HT1080 (cell line): ENCODE measurements at places on chromosomes 13 and 19. TPM values are rescaled to one million over a fixed set of nuclear protein-coding genes. Genes with fewer than 3 reads are reported as not detected.

The ZSCAN5C gene
- not detected in 2 replicates for total RNA-seq

The ETV2 gene
- total RNA-seq = 0.50 and 2.5 TPM in 2 replicates

The ZSWIM9 gene
- total RNA-seq = 1.7 and 1.8 TPM in 2 replicates

The GZMM gene
- not detected in 2 replicates for total RNA-seq

The ZNF497 gene
- 0.67 and 2.1 TPM in 2 replicates for total RNA-seq

The VMAC gene
- 0.90 and 1.3 TPM in 2 replicates for total RNA-seq

The IGFL1 gene
- total RNA-seq = not detected in 2 replicates

The RPL36 gene
- total RNA-seq = 1,434 and 2,039 TPM in 2 replicates

The PPM1N gene
- 0.34 and 2.9 TPM in 2 replicates for total RNA-seq

The SYCN gene
- not detected in 2 replicates for total RNA-seq

The CFAP97D2 gene
- not detected in 2 replicates for total RNA-seq

The OR7D2 gene
- not detected in 2 replicates for total RNA-seq

The CCDC8 gene
- total RNA-seq = not detected in 2 replicates

The PCDH9 gene
- total RNA-seq = 0.50 and 0.92 TPM in 2 replicates

The NLRP4 gene
- not detected in 2 replicates for total RNA-seq

The CCDC70 gene
- not detected in 2 replicates for total RNA-seq

The LILRB5 gene
- not detected in 2 replicates for total RNA-seq

The GIPR gene
- 0.07 and 0.23 TPM in 2 replicates for total RNA-seq

The GNA15 gene
- total RNA-seq = 0.05 and 0.30 TPM in 2 replicates

The OR7C1 gene
- not detected in 2 replicates for total RNA-seq

The LILRA2 gene
- total RNA-seq = not detected in 2 replicates

The C1QTNF9 gene
- 0.51 and 0.57 TPM in 2 replicates for total RNA-seq

The ADPRHL1 gene
- 0.95 and 1.0 TPM in 2 replicates for total RNA-seq

The ZBTB32 gene
- not detected in 2 replicates for total RNA-seq

The TTC9B gene
- 0.63 and 0.73 TPM in 2 replicates for total RNA-seq

The ZNF28 gene
- 4.0 and 7.4 TPM in 2 replicates for total RNA-seq

The SMIM44 gene
- not detected in 2 replicates for total RNA-seq

The VSTM1 gene
- total RNA-seq = 0.74 and 0.84 TPM in 2 replicates

The RUBCNL gene
- 0.11 TPM in 1 of 2 replicates, not detected in the other for total RNA-seq

The GAPDHS gene
- not detected in 2 replicates for total RNA-seq

The ZFR2 gene
- not detected in 2 replicates for total RNA-seq

The MEDAG gene
- not detected in 2 replicates for total RNA-seq

The BST2 gene
- 1.2 TPM in 1 of 2 replicates, not detected in the other for total RNA-seq

The ZNF208 gene
- total RNA-seq = 0.74 TPM in 1 of 2 replicates, not detected in the other

The PSG7 gene
- 0.06 TPM in 1 of 2 replicates, not detected in the other for total RNA-seq

The SLC8A2 gene
- total RNA-seq = not detected in 2 replicates

The IFNL1 gene
- not detected in 2 replicates for total RNA-seq

The FAM216B gene
- not detected in 2 replicates for total RNA-seq

The ZNF584 gene
- total RNA-seq = 27.4 and 33.4 TPM in 2 replicates

The KIR2DL4 gene
- not detected in 2 replicates for total RNA-seq

The SLC25A41 gene
- total RNA-seq = 0.18 TPM in 1 of 2 replicates, not detected in the other

The ZFP36 gene
- total RNA-seq = 1.3 and 2.8 TPM in 2 replicates

The ADGRL1 gene
- total RNA-seq = 8.7 and 17.4 TPM in 2 replicates

The RPS15 gene
- total RNA-seq = 1,915 and 2,084 TPM in 2 replicates

The JSRP1 gene
- total RNA-seq = not detected in 2 replicates

The GGN gene
- 0.60 and 1.0 TPM in 2 replicates for total RNA-seq

The UBE2L5 gene
- total RNA-seq = 0.08 TPM in 1 of 2 replicates, not detected in the other

The TUBA3C gene
- 186 and 189 TPM in 2 replicates for total RNA-seq

The ZNF792 gene
- total RNA-seq = 1.2 and 1.8 TPM in 2 replicates

The KIR2DL1 gene
- not detected in 2 replicates for total RNA-seq

The LILRA6 gene
- not detected in 2 replicates for total RNA-seq

The RNF225 gene
- 0.24 TPM in 1 of 2 replicates, not detected in the other for total RNA-seq

The PTGIR gene
- 1.7 and 1.8 TPM in 2 replicates for total RNA-seq

The C19orf73 gene
- 1.6 and 2.1 TPM in 2 replicates for total RNA-seq

The VSTM2B gene
- total RNA-seq = not detected in 2 replicates

The GPR180 gene
- total RNA-seq = 7.9 and 9.0 TPM in 2 replicates

The LRRC25 gene
- not detected in 2 replicates for total RNA-seq

The NTN5 gene
- total RNA-seq = not detected in 2 replicates

The MIR17HG gene
- 7.2 and 8.7 TPM in 2 replicates for total RNA-seq
